ENCODE measurements at places on chromosomes 3 and 15. TPM values are rescaled to one million over a fixed set of nuclear protein-coding genes. Genes with fewer than 3 reads are reported as not detected.

The EPHA3 gene
- 28.8 TPM for total RNA-seq

The GHSR gene
- not detected for total RNA-seq

The TRIM59 gene
- 20.8 TPM for total RNA-seq

The IL5RA gene
- not detected for total RNA-seq

The PDE12 gene
- 27.4 TPM for total RNA-seq

The VILL gene
- 86.8 TPM for total RNA-seq

The MUC4 gene
- total RNA-seq = 3.6 TPM

The COLQ gene
- total RNA-seq = 1.7 TPM

The GOLGA6A gene
- not detected for total RNA-seq

The GOLGA6L7 gene
- total RNA-seq = not detected

GRCh38 chr3:120682095-120682681, at the start of gene HGD:
Gene HGD (minus strand): TSS chr3:120682239. CDS start chr3:120682111, 128 bp downstream.
- peak; percentile 52 for DNase-seq

DNA sequence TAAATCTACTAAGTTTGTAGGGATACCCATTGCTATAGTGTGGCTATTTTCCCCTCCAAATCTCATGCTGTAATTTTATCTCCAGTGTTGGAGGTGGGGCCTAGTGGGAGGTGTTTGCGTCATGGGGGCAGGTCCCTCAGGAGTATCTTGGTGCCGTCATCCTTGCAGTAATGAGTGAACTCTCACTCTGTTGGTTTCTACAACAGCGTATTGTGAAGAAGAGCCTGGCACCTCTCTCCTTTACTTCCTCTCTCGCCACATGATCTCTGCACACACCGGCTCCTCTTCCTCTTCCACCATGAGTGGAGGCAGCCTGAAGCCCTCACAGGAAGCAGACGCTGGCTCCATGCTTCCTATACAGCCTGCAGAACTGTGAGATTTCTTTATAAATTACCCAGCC, 34.0 kb upstream of the TRPM1 start:
- no peak for DNase-seq

DNA sequence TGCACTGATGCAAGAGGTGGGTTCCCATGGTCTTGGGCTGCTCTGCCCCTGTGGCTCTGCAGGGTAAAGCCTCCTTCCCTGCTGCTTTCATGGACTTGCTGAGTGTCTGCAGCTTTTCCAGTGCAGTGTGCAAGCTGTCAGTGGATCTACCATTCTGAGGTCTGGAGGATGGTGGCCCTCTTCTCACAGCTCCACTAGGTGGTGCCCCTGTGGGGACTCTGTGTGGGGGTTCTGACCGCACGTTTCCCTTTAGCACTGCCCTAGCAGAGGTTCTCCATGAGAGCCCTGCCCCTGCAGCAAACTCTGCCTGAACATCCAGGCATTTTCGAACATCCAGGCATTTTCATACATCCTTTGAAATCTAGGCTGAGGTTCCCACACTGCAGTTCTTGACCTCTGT, 329.8 kb upstream of the NAALADL2 start:
- no peak for DNase-seq

DNA sequence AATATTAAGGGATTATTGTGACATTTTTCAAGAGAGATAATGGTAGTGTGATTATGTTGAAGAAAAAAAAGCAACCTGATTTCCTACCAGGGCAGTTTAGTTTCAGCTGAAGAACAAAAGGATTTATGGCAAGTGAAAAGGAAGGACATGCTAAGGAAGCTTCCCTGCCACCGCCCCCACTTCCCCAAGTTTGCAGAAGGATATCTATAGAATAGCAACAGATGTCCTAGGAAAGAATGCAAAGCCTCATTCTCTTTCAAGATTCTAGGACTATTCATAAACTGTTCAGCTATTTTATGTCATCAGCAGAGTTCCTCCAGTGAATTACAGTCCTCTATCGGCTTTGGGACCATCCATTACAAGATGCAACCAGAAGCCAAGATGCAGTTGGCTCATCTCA, 160.8 kb downstream of the SATB1 start:
- no peak for DNase-seq

DNA sequence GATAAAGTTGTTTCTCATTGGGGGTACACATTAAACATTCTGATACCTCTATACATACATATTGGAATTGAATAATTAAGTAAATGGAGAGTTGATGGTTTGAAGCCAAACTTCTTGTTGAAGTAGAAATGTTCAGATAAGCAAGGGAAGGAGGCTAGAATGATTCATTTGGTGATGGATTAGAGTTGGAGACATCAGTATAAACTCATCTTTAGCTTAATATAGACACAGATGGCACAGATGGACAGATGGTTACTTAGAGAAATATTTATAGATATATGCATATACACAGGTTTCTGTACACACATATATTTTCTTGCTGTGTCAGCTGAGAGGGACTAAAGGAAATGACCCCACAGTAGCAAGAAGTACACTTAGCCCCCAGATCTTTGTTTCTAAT, 69.5 kb downstream of the LRRC49 start:
- no peak for DNase-seq

- no peak for DNase-seq
Observed at GRCh38 chr15:35055416-35056105, 29.5 kb downstream of the NANOGP8 start.

DNA sequence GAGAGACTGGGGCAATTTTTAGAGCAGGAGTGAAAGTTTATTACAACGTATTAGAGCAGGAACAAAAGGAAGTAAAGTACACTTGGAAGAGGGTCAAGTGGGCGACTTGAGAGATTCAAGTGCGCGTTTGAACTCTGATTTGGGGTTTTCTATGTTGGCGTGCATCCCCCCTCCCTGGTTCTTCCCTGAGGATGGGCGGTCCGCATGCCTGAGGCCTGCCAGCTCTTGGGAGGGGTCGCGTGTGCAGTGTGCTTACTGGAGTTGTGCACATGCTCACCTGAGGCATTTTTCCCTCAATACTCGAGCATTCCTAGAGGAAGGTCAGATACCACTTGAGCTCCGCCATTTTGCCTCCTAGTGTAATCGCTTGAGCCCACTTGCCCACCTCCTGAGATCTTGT, 10.4 kb upstream of the CHAC1 start:
- DNase-seq = no peak
